ENCODE measurements at places on chromosomes 2 and 18. TPM values are rescaled to one million over a fixed set of nuclear protein-coding genes. Genes with fewer than 3 reads are reported as not detected.

The GCFC2 gene
- total RNA-seq: 21.6 TPM

DNA sequence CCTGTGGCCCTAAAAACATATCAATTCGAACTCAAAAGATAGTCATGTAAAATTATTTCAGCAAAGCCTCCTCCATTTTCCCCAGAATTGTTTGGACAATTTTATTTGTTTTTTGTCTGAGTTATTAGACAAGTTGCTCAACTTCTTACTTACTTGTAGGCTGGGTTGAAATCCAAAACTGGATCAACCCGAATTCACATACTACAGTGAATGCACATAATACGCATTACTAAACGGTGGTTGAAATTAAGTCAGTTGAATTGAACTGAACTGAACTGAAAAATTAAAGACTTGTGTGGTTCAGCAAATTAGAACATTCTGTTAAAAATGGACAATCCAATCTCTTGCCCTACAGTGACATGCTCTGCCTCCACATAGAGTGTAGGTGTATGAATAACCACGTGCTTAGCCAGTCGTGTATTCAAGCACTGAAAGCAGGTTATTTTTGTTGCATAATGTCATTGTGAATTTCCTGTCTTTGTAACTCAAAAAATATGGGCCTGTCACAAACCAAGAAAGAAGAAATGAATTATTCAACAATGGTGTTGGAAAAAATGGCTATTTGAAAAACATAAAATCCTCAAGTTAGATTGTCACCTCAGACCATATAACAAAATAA lies 441.0 kb downstream of the TXNL1 start:
- DNase-seq: no peak

The SPATA3 gene
- not detected for total RNA-seq

The KCNS3 gene
- not detected for total RNA-seq

The GPR39 gene
- total RNA-seq: not detected

Measured in activated CD4-positive, alpha-beta memory T cell treated with anti-CD3 and anti-CD28 coated beads, Interleukin-2, amount 10 ng/mL, durations not matched to agents 7 days and 5 days (primary cell).